ENCODE measurements at places on chromosomes 6 and 20.
A peak's percentile ranks its signal among the peaks of the same experiment; 100 is the strongest.

DNA sequence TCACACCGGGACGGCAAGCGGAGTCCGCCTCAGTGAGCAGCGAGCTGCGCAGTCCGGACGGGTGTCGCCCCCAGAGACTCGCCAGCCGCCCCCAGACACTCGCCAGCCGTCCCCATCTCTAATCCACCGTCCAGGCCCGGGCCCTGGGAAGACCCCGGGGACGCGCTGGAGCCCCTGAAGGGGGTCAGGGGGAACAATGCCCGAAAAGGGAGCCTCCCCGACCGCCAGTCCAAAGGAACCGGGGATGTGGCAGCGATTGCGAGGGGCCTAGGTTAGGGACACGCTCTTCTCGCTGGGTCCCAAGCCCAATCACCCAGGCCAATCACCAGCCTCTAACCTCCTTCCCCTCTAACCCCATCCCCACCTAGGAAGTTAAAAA is 33.1 kb downstream of the TFAP2A start:
- DNase-seq = peak; percentile 40

GRCh38 chr20:57476641-57477461 is 48.1 kb downstream of the CTCFL start:
- DNase-seq = no peak

GRCh38 chr6:13553646-13554045 is 20.8 kb upstream of the SIRT5 start:
- DNase-seq = no peak

- no peak for DNase-seq
These were observed 369.2 kb upstream of the CNR1 start for GRCh38 chr6:88535306-88535705.

DNA sequence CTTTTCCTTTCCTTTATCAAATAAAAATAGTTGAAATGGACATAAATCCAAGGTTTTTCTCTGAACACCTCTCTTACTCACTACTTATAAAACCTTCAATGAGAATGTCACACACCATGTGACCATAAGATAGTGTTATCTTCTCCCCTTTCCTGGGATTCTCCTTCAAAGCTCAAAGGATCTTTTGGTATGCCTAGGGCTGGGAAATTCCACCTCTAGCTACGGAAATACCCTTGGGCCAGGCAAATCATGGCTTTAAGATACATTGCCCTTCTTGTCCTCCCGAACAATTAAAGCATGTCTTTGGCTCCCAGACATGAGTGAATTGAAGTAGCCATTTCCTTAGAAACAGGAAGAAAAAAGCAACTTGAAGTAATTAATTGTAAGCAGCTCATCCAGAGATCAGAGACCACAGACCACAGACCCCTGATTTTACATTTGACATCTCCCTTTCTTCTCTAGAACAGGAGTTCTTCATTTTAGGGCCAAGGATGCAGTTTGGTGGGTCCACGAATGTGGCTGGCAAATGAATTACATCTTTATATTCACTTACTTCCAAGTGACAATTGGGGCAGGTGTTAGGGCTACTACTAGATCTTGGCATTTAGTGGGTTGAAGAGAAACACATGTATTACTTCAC is 4.1 kb downstream of the PLCB4 start:
- no peak for DNase-seq
